ENCODE measurements at places on chromosomes 1 and 21.

DNA sequence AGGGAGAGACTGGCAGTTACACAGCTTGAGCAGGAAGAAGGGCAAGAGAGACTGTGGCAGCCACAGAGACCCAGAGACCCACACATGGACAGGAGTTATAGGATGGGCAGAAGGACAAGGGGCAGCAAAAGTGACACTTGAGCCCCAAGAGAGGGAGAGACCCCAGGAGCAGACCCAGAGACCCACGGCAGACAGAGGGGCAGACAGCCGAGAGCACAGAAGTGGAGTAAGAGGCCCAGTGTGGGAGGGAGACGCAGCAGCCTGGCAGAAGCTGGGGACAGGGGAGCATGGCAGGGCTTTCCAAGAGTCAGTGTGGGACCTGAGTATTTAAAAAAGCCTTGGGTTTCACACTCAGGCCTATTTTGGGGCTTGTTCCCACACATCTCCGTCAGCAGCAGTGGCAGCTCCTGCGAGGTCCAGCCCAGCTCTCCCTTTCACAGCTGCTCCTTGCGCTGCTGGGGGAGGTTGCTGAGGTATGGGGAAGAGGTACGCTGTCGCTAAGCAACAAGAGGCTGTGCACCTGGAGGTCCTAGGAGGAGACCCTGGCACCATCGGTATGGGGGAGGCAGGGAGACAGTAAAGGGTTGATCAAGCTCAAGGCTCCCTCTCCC lies 9.0 kb upstream of the MEF2D start:
- DNase-seq: no peak

GRCh38 chr21:45468971-45469272 lies 64.0 kb downstream of the COL18A1 start:
- DNase-seq: no peak

GRCh38 chr1:228180271-228180958 lies 14.8 kb downstream of the IBA57 start:
- no peak for DNase-seq

- no peak for DNase-seq
These were observed 585.4 kb upstream of the PLXNA2 start for GRCh38 chr1:208829595-208829994.

DNA sequence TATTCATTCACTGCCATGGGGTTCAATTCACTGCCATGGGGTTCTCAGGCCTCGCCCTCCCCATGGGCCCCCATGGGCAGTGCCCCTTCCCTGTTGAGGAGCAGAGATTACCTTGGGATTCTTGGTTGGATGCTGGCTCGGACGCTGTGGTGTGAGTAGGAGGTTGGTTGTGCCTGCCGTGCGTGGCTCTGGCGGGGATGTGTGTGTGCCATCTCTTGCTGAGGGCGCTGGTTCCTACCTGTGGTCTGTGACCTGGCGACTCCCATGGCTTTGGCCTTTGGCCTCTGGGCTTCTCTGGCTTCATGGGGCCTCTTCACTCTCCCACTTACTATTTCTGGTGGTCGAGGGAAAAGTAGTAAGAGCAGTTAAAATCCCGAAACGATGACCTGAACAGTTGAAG lies 42.1 kb downstream of the PCNT start:
- no peak for DNase-seq

DNA sequence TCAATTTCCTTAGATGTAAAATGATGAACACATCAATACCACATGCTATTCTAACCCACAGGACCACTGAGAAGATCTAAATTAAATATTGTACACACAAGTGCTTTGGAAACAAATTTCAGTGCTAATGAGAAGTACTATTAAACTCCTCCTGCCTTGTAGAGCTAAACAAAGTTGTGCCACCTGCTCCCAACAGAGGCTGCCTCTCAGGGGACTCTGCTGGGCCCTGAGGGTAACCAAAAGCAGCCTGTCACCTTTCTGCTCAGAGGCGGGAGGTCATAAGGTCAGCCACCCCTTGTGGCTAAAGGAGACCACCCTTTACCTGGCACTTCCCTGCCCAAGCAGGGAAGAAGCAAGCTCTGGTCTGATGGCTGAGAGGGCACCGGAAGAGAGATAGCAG lies 6.3 kb downstream of the SLC9A1 start:
- no peak for DNase-seq

GRCh38 chr1:234621657-234622335 lies 11.8 kb upstream of the IRF2BP2 start:
- no peak for DNase-seq

DNA sequence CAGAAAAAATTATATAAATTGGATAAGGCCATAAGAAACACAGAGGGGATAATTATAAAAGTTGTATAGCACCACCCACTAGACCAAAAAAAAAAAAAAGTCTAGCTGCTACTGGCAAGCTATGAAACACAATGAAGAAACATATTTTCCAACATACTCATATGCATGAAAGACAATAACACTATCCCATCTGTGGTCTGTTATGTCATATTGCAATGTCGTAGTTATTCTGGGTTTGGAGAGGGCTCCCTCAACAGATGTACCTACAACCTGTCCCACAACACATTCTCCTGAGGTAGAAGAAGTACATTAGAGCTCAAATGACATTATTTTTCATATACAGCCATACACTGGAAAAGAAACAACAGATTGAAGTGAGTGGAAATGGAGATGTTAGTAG lies 517.6 kb upstream of the ADGRL4 start:
- DNase-seq: no peak

DNA sequence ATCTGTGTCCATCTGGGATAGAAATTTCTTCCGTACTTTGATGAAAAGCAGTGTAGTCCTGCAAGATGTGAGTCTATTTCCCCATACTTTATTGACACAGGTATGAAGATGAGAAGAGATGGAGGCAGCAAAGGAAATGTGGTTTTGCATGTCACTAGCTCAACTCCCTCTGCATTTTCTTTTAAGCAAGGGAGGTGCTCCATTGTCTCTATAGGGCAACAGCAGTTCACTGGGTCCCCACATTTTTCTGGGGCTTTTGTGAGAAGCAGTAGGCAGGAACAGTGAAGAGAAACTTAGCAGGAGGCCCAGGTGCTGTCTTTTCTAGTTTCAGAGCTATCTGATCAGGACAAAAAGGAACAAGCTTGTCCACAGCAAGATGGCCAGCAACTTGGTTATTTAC lies 37.1 kb downstream of the C21orf91 start:
- DNase-seq: no peak

GRCh38 chr1:172874950-172875349 lies 175.8 kb downstream of the TNFSF18 start:
- no peak for DNase-seq

DNA sequence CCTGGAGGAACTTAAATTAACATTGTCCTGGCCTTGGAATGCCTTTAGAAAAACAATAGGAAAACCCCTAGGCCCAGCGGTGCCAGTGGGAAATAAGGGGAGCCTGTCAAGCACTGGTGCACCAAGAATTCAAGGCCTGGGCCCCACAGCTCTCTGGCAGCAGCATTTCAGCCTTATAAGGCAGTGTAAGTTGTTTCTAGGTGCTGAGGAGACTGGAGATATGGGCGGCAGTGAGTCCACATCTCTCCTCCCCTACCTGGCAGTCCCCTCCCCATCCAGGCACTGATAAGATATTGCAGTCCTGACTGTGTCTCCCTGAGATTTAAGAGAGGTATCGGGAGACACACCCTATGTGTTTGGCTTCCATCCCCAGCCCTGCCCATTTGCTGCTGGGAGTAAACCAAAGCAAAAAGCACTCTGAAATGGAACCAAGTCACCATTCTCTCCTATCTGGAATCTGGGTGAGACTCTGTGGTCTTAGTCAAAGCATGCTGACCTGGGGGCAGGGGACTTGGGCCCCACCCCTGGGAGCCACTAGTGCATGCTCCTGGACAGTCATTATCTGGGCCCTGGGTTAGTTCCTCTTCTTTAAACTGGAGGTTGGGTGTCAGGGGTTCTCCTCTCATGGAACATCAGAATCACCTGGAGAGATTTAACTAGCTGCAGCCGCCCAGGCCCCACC lies 30.5 kb downstream of the DEGS1 start:
- DNase-seq: no peak

GRCh38 chr1:45854724-45855123 lies 51.3 kb downstream of the MAST2 start:
- DNase-seq: no peak

DNA sequence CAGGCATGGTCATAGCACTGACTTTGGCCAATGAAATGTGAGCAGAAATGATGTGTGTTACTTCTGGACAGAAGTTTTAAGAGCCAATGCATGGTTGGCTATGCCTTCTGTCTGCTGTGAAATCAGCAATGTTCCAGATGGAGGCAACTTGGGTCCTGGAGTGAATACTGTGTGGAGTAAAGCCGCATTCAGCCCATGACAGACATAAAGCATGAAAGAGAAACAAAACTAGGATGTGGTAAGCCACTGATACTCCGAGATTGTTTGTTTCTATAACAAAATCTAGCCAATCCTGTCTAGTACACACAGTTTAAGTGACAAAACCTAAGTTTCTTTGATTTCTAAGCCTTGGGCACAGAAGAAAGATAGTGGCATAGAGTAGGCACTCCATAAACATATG lies 47.1 kb upstream of the ARHGAP29 start:
- DNase-seq: no peak

- DNase-seq: no peak
These were observed 39.4 kb downstream of the PLXNA2 start for GRCh38 chr1:208204779-208205178.

GRCh38 chr1:185156288-185156853 lies 382 bp downstream of the TRMT1L start:
- DNase-seq: peak; percentile 7

DNA sequence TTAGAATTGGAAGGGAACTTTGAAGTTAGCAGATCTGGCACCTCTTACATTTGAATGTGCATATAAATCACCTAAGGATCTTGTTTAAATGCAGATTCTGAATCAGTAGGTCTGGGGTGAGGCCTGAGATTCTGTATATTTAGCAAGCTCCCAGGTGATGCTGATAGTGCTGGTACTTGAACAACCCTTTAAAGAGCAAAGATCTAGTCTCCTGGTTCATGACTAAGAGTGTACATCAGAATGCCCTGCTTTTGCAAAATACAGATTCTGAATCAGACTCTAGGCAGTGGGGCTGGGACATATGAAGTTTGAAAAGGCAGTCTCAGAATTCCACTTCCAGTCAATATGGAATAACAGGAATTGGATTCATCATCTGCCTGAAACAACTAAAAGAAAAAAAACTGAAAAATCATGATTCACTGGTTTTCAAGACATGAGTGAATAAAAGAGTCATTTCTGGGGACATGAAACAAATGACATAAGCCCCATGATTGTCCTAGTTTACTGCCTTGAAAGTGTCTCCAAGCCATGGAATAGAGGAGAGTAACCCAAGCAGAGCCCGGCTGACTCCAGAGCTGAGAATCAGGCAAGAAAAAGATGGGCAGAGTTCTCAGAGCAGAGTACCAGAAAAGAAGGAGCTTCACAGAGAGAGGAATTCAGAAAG lies 149.6 kb upstream of the SGIP1 start:
- no peak for DNase-seq

- no peak for DNase-seq
These were observed 17.3 kb downstream of the CD58 start for GRCh38 chr1:116553386-116554115.

- no peak for DNase-seq
These were observed 8.4 kb downstream of the SYPL2 start for GRCh38 chr1:109474697-109475096.

- DNase-seq: no peak
These were observed 21.0 kb upstream of the ARTN start for GRCh38 chr1:43912607-43913006.

DNA sequence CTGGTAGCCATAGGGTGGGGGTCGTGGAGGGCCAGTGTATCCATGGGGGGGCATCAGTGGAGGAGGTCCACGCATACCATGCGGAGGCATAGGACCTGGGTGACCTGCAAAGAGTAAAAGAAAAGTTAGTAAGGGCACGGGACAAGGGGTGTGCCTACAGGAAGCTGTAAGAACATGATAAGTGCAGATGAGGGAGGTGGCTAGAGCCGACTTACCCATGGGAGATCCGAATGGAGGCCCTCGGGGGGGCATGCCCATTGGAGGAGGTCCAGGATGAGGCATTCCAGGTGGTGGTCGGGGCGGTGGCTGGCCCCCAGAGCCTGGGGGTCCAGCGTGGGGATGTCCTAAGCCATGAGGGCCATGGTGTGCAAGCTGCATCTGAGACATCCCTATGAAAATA lies 4.0 kb downstream of the SF3B4 start:
- DNase-seq: no peak

GRCh38 chr1:113291777-113292602 lies 98.3 kb upstream of the MAGI3 start:
- DNase-seq: no peak

GRCh38 chr1:225483818-225484656 lies 56.2 kb upstream of the LBR start:
- DNase-seq: no peak

DNA sequence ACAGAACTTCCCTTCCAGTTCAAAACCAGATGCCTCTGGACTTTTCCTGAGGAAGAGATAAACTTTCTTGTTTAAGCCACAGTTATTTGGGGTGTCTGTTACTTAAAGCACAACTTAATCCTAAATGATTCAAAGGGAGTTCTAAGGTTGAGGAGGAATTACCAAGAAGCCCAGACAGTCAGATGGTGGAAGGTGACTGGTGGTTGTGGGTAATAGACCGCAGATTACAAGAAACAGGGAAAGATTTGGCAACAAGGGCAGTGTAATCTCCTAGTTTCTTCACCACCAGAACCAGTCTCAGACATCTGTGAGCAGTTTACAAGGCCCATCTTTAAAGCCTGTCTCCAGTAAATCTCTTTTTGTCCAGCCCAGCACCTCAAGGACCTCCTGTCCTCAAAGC lies 130.1 kb upstream of the CTTNBP2NL start:
- no peak for DNase-seq

- DNase-seq: no peak
These were observed 62.7 kb downstream of the FHAD1 start for GRCh38 chr1:15309687-15310086.

- DNase-seq: no peak
These were observed 45.2 kb upstream of the DMBX1 start for GRCh38 chr1:46444466-46444865.

- DNase-seq: no peak
These were observed 30.2 kb downstream of the TRAF5 start for GRCh38 chr1:211356723-211357407.

- DNase-seq: no peak
These were observed 34.8 kb downstream of the RIMS3 start for GRCh38 chr1:40630488-40631223.

DNA sequence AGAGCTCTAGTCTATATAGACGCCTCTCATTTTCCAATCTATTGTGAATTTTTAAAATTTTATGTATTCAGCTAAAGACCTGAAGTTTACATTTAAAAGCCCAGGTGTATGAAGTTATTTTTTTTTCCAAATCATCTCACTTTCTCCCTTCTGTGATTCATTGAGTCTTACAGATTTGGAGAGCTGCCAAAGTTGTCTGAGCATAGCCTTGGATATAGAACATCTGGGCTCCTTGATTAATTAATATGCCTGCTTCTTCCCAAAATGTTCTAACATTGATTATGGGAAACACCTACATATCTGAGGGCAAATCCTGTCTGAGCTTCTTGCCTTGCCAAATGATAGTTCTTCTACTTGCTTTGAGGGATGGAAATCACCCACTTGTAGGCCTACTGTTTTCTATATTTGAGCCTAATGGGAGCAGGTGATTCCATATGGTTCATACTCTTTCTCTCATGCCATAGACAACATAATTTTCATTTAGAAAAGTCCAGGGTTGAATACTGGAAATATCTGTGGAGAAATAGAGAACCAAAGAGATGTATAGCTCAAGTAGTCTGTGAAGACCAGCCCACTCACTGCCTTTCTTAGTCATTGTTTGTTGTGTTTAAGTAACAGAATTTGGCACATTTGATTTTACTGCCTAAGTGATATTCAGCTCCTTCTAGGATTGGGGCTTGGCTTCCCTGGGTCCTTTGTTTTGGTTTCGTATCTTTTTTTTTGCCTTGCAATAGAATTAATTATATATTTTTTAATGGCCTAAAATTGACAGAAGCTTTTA lies 46.2 kb downstream of the MACF1 start:
- DNase-seq: no peak

All from stimulated activated CD8-positive, alpha-beta memory T cell treated with anti-CD3 and anti-CD28 coated beads, Interleukin-7, amount 100 ng/mL, for 4 hours (primary cell).